Esophagus mucosa (tissue), 1 donor: ENCODE measurements at places on chromosomes 6 and 20. TPM values are rescaled to one million over a fixed set of nuclear protein-coding genes. Genes with fewer than 3 reads are reported as not detected.

The TSPO2 gene
- not detected for total RNA-seq

The SLC22A16 gene
- not detected for total RNA-seq

The LKAAEAR1 gene
- 0.36 TPM for total RNA-seq

The TMC2 gene
- total RNA-seq = not detected

The DEFB124 gene
- not detected for total RNA-seq

The SLC35F1 gene
- total RNA-seq = not detected

The ATF6B gene
- 76.0 TPM for total RNA-seq

The TBXT gene
- total RNA-seq = not detected

The SMIM8 gene
- total RNA-seq = 4.0 TPM

The MAS1 gene
- total RNA-seq = not detected

The RAET1G gene
- total RNA-seq = 24.7 TPM

The GMEB2 gene
- 6.9 TPM for total RNA-seq

The PDCD2 gene
- 46.5 TPM for total RNA-seq

The HLA-DQB1 gene
- 1.1 TPM for total RNA-seq

The HLA-DQA1 gene
- total RNA-seq = 3.9 TPM
